ENCODE measurements at places on chromosomes 2 and 18.

DNA sequence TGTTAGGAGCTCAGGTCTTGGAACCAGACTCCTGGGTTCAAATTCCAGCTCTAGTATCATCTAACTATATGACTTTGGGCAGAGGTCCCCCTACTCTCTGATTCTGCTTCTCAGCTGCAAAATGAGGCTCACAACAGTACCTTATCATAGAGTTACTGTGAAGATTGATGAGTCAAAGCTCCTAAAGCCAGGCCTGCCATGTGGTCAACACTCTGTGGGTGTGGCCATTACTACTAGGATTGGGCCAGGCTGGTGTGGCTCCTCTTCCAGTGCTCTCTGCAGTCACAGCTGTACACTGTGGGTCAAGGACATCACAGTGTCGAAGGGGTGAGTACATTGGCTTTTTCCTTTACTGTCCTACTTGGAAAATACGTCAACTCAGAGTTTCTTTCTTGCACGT is 22.6 kb downstream of the CAPN13 start:
- DNase-seq: no peak

DNA sequence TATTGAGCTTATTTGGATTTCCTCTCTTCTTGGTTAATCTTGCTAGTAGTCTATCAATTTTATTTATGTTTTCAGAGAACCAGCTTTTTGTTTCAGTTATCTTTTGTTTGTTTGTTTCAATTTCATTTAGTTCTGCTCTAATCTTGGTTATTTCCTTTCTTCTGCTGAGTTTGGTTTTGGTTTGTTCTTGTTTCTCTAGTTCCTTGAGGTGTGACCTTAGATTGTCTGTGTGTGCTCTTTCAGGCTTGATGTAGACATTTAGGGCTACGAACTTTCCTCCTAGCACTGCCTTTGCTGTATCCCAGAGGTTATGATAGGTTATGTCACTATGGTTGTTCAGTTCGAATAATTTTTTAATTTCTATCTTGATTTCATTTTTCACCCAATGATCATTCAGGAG is 141.6 kb downstream of the ZNF236 start:
- no peak for DNase-seq

GRCh38 chr2:135154962-135155361 is 102.9 kb downstream of the RAB3GAP1 start:
- DNase-seq: no peak

- DNase-seq: no peak
These were observed 469.3 kb upstream of the ZNF804A start for GRCh38 chr2:184129073-184129472.

DNA sequence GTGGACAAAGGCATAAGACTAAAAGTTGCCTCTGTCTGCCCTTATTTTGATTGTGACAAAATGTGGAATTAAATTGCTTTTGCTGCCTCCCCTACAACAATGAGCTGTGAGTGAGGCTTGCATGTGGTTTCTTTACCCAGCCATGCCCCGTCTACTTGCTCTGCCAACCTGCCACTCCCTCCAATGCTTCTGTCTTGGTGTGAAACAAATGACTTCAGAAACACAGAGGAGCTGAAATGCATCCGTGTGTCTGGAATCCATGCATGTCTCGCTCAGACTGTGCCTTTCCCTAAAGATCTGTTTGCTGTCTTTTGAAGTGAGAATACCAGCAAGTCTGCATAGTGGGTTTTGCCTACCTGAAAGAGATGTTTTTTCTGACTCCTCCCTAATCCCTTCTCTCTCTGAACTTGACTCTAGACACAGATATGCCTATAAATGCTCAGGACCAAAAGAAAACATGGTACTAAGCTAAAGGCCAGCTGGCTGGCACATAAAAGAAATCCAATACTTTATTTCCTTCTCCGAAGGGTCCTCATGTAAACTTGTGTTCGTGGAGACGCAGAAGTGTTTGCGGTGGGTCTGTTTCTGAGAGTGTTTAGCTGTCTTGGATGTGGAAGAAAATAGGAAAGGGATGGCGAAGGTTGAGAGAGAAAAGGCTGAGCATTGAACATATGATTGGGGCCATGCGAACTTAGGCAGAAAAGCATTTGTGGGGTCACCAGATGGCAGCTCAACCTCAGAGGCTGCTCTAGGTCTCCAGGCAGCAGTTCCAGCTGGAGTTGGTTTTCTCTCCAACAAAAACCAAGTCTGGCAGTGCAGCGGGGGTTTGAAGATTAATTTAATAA is 120.5 kb downstream of the CCBE1 start:
- DNase-seq: no peak

- DNase-seq: peak; percentile 68
These were observed 68.5 kb downstream of the COPS8 start for GRCh38 chr2:237154082-237154638.

DNA sequence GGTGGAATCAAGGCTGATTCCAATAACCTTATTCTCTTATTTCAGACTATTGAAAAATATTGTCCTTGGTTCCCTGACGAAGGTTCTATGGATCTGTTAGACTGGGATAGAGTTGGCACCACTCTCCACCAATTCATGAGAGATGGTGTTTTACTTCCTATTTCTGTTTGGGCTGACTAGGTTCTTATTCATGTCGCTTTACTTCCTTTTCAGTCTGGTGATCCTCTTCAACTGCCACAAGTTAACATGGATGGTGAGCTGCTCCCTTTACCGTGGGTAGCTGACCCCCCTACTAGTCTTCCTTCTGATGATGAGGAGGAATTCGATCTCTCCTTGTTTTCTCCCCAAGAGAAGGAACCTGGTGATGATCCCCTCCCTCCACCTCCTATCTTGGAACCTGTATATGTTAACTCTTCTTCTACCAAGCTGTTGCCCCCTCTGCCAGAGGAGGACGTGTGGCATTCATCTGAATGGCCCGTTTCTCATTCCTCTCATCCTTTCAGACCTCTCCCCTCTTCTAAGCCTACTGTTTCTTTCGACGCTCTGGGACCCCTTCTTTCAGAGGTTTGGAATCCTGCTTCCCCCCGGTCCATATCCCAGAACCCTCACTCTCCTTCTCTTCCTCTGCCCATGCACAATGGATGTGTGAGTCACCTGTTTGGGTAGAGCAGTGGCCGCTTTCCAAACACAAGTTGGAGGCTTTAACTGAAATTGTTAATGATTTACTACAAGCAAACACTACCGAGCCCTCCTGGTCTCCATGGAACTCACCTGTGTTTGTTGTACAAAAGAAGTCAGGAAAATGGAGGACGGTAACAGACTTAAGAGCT is 13.5 kb upstream of the CNOT11 start:
- no peak for DNase-seq

DNA sequence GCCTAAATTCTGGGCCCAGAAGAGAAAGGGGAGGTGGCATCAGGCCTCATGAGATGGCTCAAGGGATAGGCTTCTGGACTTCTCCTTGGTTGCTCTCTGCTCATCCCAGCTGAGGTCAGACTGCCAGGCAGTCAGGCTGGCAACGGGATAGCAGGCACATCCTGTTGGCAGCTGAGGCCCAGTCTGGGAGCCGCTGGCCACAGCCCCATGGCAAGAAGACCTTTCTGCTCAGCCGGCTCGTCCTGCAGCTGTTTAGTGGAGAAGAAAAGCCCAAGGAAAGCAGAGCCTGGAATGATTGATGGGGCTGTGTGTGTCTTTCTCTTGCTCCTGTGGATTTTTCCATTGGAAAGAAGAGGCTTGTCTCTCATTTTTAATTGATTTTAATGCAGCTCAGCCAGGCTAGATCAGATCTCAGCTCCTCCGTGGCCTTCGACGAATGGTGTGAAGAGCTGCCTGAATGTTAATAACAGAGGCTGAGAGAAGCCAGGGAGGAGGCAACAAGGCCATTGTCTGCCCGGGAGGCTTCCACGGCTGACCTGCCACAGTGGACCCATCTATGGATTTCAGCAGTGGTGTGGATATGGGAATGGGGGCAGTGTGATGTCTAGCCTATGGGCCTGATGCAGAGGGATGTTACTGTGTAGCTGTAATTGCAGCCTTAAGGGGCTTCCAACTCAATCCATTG is 99.5 kb downstream of the HS1BP3 start:
- no peak for DNase-seq
